ENCODE measurements at places on chromosomes 7 and 10.
A peak's percentile ranks its signal among the peaks of the same experiment; 100 is the strongest.

DNA sequence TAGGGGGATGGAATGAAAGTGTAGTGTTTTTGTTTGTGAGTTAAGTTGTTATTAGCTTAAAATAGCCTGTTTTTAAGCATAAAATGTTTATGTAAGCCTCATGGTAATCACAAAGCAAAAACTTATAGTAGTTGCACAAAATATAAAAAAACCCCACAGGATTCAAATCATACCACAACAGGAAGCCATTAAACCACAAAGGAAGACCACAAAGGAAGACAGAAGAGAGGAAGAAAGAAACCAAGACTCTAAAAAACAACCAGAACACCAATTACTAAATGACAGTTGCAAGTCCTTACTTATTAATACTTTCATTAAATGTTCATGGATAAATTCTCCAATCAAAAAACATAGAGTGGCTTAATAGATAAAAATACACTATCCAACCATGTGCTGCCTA is 63.6 kb downstream of the ANKRD7 start:
- DNase-seq, result no peak

DNA sequence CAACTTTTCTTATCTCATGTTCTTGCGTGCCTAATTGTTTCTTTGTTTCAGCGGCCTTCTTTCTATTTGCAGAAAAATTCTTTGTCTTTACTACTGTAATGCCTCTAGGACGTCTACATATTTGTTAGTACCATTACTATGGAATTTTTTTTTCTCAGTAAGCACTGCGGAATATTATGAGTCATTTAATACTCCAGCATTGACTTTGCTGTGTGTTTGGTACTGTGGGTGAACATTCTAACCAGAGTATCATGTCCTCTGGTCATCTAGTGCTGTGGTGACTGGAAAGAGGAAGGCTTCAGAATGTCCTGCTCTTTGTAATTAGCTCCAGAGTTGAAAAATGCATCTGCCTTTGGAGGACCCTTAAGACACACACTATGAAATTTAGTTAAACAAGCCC is 58.5 kb upstream of the FERD3L start:
- no peak for DNase-seq

DNA sequence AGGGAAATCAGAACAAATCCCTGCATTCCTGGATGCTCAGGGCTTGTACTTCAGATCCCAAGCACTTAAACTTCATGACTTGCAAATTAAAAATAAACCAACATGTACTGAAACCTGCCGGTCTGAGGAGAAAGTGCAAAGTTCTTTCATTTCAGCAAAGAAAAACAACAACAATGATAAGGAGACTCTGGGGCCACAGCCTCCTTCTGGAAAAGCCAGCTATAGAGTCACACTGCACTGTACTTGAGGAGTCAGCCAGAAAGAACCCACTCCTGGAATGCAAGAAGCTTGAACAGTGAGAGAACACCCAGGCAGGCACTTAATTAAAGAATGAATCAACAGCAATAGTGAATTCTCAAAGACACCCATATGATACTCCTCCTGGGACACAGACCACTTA is 49.7 kb upstream of the TM9SF3 start:
- DNase-seq, result no peak

DNA sequence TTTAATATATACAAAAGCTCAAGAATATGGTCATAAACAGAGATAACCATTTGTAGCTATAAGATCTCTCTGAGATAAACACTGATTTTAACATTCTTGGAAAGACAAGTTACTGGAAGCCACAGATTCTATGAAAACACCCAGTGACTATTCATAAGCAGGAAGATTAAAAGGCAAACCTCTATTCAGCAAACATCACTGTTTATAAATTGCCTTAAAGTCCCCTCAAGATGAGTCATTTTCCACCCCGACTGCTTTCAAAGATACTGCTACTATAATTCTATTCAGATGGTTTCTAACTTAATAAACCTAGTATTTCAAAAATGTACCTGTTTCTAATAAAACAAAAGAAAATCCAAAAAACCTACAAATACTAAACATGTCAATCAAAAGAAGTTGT is 21.0 kb downstream of the TM9SF3 start:
- peak; percentile 29 for DNase-seq

- DNase-seq, result no peak
These were observed 6.0 kb downstream of the TEX47 start for GRCh38 chr7:88789480-88790064.

DNA sequence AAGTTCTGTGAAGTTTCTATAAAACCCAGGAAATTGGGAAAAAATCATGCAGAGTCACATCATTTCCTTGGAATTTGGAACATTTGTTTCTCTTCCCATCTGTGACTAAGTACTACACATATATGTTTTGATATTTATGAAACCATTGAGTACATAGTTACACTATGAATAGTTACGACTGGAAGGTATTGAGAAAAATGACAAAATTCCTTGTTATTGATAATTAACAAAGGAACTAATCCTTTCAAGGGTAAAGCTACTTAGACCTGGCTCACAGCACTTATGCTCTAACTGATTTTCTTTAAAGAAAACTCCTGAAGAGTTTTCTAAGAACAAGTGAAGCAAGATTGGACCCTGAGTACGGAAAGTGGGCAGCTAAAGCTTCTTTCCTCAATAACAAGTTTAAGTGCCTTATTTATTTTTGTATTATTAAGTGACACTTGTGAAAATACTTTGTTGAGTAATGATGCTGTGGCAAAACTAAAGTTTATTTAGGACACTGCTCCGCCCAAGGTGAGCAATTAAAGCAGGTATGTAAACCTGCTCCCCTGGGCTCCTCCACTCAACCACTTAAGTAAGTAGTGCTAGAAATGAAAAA is 12.0 kb upstream of the GLCCI1 start:
- no peak for DNase-seq

DNA sequence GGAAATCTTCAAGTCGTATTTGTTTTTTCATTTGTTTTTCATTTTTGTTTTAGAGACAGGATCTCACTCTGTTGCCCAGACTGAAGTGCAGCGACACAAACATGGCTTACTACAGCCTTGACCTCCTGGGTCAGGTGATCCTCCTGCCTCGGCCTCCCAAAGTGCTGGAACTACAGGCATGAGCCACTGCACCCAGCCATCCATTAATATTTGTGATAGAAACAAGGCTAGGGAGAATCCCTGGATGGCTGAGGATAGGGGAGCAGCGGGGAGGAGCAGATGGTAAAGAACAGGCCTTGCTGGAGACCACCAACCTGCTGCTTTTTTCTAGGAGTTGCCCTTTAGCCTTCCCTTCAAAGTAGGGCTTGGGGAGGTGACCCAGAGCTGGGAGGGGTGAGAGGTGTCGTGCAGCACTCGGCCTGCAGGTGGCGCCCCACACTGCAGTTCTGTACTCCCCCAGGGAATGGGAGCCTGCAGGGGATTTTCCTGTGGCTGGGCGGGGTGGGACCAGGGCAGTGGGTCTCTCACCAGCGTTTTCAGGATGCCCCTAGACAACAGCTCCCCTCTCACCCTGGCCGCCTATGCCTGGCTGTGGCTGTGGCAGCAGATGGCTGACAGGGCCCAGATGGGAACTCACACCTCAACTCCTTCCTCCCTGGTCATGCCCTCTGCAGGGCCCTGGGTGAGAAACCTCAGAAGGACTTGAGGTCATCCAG is 12.6 kb upstream of the CDH23 start:
- DNase-seq, result peak; percentile 79

DNA sequence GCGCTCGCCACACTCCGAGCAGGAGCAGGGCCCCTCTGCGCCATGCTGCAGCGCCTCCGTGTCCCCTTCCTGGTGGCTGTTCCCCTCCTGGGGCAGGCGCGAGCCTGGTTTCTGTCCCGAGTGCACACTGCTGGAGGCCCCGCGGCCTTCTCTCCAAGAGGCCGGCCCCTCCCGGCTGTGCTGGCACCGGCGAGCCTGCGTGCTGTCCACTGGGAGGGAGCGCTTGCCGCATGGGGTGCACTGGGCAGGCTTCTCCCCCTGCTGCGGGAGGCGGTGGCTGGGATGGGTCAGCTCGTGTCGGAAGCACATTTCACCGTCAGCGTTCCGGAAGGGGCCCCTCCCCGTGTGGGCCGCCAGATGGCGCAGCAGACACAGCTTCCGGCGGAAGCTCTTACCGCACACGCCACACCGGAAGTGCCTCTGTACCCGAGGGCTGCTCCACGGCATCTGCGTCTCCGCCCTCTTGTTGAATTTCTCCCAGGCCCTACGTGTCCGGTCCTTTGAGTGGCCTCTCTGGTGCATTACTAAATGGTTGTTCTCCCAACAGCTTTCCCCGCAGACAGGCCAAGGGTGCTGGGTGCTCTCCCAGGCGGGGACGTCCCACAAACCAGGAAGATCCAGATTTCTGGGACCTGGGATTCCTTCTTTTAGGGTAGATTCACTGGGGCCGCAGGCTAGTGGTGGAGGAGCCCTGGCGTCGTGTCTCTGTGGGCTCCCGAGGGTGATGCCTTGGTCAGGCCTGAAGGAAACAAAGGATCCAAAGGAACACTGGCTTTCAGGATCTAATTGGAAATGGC is 18.7 kb downstream of the ZNF786 start:
- DNase-seq, result peak; percentile 54

- DNase-seq, result no peak
These were observed 7.4 kb upstream of the TRPV6 start for GRCh38 chr7:142892951-142893350.

DNA sequence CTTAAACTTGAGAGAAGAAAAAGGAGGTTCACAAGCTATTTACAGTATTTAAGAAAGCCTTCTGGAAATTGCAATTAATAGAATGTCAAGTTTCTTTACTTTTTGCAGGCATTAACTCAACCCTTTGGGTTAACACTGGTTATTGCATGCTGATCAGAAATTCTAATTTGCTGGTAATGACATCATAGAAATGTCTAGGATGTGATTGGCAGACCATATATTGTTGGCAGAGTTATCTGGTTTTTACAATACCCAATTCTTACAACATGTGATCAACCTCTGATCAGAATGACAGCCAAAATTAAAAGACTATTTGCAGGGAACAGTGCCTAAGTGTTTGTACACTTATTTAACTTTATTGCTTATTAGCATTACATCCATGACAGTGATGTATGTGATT is 1.6 kb upstream of the CASD1 start:
- DNase-seq, result no peak

DNA sequence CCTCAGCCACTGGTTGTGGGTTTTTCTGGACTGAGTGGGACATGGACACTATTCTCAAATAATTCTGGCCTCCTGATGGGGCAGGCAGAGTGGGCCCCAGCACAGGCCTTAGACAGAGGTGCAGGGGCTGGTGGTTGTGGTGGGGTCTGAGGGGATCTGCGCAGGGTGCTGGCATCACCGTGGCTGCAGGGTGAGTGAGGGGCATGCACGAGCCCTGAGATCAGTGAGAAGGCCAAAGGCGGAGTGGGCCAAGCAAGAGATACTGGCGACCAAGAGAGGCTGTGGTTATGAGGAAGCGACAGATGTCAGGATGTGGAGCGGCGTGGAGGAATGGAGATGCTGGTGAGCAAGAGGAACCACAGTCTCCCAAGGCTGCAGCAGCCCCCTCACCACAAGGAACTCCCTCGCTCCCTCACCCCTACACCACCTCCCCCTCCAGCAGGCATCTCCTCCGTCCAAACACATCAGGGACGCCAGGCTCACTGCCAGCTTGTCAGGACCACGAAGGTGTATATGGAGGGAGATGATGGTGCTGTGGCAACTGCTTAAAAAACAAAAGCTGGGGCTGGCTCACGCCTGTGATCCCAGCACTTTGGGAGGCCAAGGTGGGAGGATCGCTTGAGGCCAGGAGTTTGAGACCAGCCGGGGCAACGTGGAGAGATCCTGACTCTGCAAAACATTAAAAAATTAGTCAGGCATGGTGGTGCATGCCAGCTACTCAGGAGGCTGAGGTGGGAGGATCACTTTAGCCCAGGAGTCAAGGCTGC is 9.6 kb downstream of the PRF1 start:
- DNase-seq, result no peak

All from GM10248 (cell line).